Hematopoietic multipotent progenitor cell treated with erythropoietin and hydrocortisone succinate and interleukin-3 and kit ligand, for 4 days (in vitro differentiated cells): ENCODE measurements at places on chromosomes 7 and 10.

GRCh38 chr10:52245547-52245946 is 68.5 kb upstream of the DKK1 start:
- no peak for DNase-seq

DNA sequence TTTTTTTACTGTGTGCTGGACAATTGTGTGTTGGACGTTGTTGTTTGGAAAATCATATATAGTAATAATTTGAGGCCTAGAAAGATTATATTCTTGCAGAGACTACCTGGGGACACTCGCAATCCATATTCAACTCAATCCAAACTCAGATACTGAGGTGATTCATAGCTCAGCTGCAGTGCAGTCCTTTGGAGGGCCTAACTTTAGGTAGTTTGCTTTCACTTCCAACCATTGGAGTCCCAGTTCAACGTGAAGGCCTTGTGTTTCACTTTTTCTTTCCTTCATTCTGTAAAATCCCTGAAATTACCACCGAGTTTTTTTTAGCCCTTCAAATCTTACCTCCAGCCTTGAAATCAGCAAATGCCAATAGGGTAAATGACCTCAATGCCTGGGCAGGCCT is 32.3 kb downstream of the ATRNL1 start:
- DNase-seq, result no peak

DNA sequence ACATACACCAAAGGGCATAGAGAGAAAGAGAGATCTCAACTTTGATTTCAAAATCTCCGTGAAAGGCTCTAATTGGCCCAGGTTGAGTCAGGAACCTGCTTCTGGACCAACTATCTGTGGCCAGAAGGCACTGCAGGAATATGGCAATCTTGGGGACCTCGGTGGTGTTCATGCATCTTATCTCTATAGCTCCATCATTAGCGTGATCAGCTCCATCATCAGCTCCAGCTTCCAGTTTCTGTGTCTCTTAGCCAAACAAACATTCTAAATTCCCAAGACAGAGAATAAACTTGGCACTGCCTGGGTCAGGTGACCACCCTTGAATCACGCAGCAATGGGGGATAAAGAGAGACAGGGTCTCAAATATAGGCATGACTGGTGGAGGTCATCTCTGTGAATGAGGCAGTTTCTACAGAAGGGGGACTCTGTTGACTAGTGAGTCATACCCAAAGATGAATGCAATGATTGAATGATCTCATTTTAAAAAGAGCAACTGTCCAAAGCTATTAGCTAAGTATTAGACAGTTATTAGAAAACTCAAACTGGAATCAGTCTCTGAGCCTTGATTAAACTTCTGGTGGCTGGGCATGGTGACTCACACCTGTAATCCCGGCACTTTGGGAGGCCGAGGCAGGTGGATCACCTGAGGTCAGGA is 5.4 kb upstream of the NRF1 start:
- no peak for DNase-seq

DNA sequence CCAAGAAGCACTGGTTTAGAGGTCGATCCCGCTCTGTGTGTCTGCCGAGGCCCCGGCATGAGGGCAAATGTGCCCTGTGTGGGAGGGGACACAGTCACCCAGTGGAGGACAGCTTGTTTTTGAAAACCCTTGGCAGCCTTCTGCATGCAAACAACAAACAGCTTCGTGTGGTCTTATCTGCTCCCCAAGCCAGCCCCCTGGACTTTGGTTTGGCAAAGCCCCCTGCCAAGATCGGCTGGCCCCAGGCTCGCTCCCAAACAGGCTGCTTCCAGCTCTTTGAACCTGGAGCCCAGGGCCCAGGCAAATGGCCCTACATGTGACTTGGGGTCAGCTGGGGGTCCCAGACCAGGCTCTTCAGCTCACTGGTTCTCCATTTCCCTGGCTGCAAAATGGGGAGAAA is 2.9 kb downstream of the ELN start:
- no peak for DNase-seq

DNA sequence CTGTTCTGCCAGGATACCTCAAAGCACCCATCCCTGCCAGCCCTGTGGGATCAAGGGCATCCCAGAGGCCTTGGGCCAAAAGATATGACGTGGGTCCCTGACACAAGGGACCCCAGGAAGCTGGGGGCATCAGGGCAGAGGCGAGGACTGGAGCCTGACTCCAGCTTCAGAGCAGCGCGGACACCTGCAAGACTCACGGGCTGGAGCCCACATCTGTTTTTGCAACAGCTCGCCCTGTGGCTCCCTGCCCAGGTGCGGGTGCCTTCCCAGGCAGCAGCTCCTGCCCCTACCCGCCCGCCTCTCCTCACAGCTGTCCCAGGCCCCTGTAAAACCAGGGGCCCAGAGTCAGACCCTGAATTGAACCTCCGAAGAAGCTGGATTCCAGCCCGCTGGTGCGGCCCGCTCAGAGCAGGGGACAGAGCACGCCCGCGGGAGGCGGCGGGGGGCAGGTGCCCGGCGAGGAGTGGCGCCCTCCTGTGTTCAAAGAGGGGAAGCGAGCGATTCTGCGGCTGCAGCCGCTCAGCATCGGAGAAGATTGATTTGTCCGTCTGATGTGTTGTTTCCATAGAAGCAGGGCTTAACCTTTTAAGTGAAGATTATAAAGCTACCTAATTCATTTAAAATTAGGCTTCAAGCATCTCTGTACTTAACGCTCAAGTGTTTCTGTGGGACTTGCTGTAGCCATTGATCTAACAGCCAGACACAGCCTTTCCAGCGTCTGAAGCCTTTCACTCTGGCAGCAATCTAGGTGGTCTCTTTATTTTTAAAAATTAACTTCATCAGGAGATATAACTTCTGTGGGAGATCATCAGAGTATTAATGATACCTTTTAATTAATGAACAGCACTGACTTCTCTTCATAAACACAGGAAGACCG is 88.4 kb downstream of the BEND7 start:
- peak; percentile 74 for DNase-seq

DNA sequence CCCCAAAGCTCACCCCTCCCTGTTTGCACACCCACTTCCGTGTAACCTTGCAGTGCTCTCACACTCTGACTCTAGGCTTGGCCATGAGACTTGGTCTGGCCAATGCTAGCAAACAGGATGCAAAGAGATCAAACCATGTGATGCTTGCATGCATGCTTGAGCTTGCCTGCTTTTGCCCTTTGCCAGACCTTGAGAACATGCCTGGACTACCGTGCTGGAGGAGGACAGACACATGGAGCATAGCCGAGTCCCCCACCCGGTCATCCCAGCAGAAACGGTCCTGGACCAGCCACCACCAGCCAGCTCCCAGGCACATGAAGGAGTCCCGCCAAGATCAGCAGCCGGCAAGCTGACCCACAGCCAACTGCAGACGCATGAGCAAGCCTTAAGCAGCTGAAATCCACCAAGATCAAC is 23.4 kb downstream of the PYROXD2 start:
- DNase-seq, result peak; percentile 49

DNA sequence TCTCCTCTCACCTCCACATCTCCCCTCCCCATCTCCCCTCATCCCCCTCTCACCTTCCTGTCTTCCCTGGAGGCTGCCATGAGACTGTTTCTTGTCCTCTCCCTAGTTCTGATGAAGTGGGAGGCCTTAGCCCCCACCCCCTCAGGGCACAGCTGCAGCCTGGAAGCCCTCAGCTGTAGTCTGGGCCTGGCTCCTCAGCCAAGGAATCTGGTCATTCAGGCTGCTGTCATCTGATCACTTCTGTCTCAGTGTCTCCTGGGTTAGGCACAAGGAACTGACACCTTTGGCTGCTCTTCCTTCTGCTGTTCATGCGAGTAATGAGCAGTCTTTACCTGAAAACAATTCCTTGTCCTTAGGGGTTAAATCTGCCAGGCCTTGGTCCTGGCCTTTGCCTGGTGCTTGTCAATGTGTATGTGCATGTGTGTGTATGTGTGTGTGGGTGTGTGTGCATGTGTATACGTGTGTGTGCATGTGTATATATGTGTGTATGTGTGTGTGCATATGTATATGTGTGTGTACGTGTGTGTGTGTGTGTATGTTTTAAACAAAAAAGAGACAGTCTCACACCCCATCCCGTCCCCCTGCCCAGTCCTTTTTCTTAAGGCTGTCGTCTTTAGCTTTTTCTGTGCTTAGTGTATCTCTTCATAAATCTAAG is 153.5 kb upstream of the TMEM72 start:
- DNase-seq, result no peak

- peak; percentile 65 for DNase-seq
These were observed 2.7 kb upstream of the AOAH start for GRCh38 chr7:36726806-36727503.
